Karpas-422 (cell line): ENCODE measurements at places on chromosomes 13 and 19. TPM values are rescaled to one million over a fixed set of nuclear protein-coding genes. Genes with fewer than 3 reads are reported as not detected.

- DNase-seq = peak; percentile 85
Observed at GRCh38 chr13:52159159-52159982, at the start of gene NEK3. Gene NEK3, minus strand, starts transcription at chr13:52159597. Its CDS starts 3,406 bp downstream, at chr13:52156191.

GRCh38 chr19:11480715-11481533 is at the start of gene ELAVL3:
Gene ELAVL3, minus strand, starts transcription at chr19:11481046. Its CDS starts 438 bp downstream, at chr19:11480608.
- DNase-seq = no peak

DNA sequence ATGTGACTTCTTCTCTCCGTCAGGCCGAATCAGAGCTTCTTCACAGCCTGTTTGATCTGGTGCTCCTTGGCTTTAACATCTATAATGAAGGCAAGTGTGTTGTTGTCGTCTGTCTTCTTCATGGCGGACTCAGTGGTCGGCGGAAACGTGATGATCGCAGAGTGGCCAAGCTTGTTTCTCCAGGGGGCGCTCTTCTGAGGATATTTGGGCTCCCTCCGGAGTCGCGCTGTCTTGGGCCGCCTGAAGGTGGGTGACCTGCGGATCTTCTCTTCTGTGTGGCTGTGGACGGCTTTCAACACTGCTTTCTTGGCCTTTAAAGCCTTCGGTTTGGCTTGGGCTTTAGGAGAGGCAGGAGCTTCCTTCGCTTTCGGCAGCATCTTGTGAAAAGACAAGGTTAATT is 9.8 kb downstream of the TPRX1 start:
- DNase-seq = no peak

- no peak for DNase-seq
Observed at GRCh38 chr13:76148926-76149325, 512.8 kb downstream of the LMO7 start.

DNA sequence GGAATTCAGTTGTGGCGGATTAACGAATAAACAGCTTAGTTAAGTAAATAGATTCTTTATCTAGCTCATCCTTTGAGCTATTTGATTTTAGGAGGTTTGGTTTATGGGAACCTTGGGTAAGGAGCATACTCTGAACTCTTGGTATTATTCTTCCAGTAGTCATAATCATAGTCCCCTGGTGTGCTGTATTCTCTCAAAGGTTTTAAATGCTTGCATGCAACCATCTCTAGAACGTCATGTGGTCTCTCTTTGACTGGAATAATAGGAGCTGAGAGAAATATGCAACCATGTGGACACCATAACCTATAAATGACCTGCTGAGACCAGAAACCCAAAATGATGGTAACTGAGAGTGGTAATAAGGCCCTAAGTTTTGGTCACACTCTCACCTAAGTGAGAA is 951.6 kb upstream of the MIR17HG start:
- no peak for DNase-seq

DNA sequence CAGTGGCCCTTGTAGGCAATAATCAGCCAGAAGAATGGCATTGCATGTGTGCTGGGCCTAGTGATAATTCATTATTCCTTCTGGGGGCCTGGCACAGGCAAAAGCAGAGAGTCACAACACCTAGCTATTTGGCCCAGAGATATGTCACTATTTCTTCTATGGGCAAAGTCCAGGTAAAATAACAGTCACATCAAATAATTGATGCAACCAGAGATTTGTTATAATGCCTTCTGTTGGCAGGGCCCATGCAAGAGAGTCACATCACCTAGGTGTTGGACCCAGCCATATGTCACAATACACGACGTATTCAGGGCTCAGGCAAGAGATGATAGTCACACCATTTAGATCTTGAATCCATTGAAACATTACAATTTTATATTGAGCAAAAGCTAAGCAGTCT is 66.1 kb downstream of the ZNF726 start:
- no peak for DNase-seq

DNA sequence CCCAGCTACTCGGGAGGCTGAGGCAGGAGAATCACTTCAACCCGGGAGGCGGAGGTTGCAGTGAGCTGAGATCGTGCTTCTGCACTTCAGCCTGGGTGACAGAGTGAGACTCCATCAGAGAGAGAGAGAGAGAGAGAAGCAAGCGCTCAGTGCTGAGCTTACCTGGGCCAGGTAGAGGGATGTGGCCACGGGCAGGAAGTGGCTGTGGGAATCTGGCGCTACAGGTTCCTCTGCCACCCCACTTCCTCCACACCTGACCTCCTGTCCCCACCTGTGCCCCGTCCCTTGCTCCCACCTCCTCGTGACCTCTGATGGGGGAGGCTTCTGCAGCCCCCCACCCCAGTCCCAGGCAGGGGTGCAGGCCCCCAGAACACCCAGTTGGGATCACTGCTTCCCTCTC is 1.0 kb upstream of the NCCRP1 start:
- no peak for DNase-seq

ZNF229 gene
- total RNA-seq = not detected in 2 replicates

CARD8 gene
- total RNA-seq = 72.3 and 137 TPM in 2 replicates

ZNF534 gene
- total RNA-seq = not detected in 2 replicates

COX6B2 gene
- not detected in 2 replicates for total RNA-seq

ZNF583 gene
- total RNA-seq = 4.9 and 6.7 TPM in 2 replicates

GTF2F1 gene
- total RNA-seq = 18.2 and 35.4 TPM in 2 replicates

KLK3 gene
- total RNA-seq = not detected in 2 replicates
